ENCODE measurements at places on chromosomes 7 and 10. TPM values are rescaled to one million over a fixed set of nuclear protein-coding genes. Genes with fewer than 3 reads are reported as not detected.

Gene OR2A12
- not detected for polyA plus RNA-seq

Gene ABCB4
- polyA plus RNA-seq: 23.4 TPM

Gene RARRES2
- not detected for polyA plus RNA-seq

Gene SNX10
- 193 TPM for polyA plus RNA-seq

GRCh38 chr7:91082852-91083495 is 181.3 kb upstream of the FZD1 start:
- H3K4me1 ChIP-seq: peaks cover 10% of the 10 kb centered on the region
- no peak overlapping the region for H3K4me3 ChIP-seq
- peaks cover 17% of the 10 kb centered on the region for H3K36me3 ChIP-seq

DNA sequence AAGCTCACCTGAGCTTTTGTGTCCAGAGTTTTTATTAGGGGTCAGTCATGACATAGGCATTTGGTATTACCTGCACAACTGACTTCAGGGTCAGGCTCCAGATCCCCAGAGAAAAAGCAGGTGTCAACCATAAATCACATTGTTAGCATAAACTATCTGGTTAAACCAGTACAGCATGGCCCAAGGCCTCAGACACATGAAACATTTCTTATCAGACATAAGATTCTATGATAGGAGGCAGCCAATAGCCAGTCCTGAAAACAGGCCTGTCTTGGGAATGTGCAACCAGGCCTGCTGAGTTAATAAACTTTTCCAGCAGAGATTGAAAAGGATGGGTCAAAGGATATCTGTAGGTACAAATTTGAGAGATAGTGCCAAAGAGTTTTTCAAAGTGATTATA is 116.1 kb downstream of the TPST1 start:
- no peak overlapping the region for H3K4me3 ChIP-seq
- no peak overlapping the region for H3K27ac ChIP-seq
- H3K4me1 ChIP-seq: peaks cover 6% of the 10 kb centered on the region
- DNase-seq: no peak
- no peaks in the 10 kb centered on the region for H3K27me3 ChIP-seq
- H3K36me3 ChIP-seq: peaks cover 33% of the 10 kb centered on the region

DNA sequence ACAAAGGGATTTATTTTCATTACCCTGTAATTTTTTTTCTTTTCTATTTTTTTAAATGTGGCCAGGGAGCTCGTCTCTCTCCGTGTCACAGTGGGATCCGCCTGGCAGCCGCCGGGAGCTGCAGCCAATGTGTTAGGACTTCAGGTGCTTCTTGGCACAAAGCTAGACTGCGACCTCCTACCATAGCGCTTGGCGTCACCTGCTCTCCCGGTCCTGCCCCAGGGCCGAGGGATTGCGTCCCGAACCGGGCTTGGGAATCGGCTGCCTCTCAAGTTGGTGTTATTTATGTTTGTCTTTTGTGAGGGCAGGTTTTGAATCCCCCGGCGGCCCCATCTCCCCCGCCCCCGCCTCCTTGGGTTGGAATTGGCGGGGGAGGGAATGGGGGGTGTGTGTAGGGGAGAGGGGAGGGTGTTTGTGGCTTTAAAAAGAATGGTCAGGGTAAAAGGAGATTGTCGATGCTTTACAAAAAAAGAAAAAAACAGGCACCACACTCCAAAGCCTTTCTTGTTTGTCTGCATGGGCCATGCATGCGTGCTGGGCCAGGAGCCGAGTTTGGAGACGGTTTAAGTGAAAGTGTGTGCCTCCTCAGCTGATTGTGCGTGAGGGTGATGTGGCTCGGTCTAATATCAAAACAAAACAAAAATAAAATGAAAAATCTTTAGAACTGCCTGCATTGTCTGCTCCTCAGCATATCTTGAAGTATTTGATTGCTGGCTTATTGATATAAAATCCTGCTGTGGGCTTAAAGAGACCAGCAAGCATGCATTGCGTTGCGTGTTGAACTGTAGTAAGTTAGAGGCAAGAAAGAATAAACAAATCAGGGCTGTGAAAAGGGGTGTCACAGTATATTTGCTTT is 1.2 kb downstream of the PPP1R9A start:
- no peaks in the 10 kb centered on the region for H3K36me3 ChIP-seq
- no peak overlapping the region for H3K27ac ChIP-seq
- peaks cover 36% of the 10 kb centered on the region for H3K27me3 ChIP-seq
- peaks cover 13% of the 10 kb centered on the region for H3K4me1 ChIP-seq

Measured in naive B cell (primary cell).